ENCODE measurements at places on chromosomes 11 and 22.

- DNase-seq, result no peak
These were observed 82.4 kb downstream of the ME3 start for GRCh38 chr11:86589856-86590589.

DNA sequence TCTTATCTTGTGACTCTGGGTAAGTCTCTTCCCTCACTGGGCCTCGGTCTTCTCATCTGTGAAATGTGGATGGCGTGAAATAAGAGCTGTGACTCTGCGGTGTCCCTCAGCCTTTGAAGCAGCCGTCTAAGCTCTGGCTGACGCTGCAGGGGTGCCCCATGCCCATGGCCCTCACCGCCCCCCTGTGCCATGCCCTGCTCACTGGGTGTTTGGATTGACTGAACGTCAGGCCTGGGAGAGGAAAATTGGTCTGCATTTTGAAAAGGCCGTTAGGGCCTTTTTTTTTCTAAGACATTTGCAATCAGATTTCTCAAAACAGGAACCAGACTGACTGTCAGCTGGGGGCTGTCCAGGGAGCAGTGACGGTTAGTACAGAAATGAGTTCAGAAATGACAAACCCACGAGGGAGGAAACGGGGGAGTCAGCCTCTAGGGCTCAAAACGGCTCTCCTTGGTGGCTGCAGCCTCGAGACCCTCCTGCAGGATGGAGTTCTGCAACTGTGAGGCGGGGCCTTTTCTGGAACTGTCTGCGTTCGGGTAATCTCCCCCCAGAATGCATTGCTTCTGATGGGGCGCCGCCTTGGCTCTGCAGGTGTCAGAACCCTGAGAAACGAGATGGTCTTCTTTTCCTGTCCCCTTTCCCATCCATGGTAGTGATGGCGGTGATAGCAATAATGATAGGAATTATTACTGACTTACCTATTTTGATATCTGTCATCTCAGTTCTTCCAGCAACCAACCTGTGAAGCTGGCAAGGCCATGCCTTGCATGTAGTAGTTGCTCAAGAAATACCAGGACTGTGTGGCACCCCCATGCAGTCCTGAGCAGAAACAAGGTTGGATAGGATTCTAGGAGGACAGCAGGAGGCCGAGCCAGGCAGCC, 2.0 kb downstream of the GRK2 start:
- no peak for DNase-seq

GRCh38 chr11:76553554-76554476, 109.0 kb downstream of the EMSY start:
- DNase-seq, result no peak

DNA sequence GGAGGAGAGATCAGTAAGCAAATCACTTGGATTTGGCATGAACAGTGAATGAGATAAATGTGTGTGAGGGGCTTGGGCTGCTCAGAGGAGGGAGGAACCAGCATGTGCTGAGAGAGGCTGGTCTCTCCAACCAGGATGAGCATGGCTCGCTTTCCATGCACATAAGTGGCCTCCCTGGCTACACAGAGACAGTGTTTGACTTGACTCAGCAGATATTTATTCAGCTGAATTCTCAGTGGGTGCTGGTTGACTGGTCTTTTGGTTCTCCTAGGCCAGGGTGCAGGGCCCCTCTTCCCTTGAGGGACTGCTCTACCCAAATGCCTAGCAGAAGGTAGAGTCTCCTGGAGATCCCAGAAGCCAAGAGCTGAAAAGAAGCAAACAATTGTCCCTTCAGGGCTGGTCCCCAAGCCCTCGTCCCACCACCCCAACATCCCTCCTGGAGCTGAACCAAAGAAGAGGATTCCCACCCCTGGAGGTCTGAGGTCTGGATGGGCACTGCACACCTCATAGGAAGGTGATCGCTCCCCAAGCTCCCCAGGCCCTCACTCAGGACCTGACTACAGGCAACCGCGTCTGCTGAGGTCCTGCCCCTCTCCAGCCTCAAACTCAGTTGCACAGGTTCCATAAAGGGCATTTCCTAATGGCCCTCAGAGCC, 3.3 kb upstream of the TRIM29 start:
- DNase-seq, result no peak

DNA sequence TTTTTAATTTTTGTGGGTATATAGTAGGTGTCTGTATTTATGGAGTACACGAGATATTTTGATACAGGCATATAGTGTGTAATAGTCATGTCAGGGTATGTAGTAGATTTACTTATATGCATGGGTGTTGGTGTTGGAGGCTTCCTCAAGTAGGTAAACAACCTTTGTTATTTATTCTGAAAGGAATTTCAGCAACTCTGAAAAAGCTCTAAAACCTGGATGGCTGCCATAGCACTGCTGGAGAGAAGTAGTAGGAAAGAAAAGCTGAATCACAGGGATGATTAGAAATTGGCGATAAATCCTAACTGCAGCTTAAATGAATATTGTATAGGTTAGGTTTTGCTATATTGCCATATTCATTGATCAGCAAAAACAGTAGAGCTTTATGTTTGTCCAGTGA, 44.4 kb upstream of the ST14 start:
- DNase-seq, result no peak

- DNase-seq, result no peak
These were observed 913 bp downstream of the ZNHIT2 start for GRCh38 chr11:65116370-65117205.

GRCh38 chr11:13347901-13348300, 70.3 kb downstream of the BMAL1 start:
- no peak for DNase-seq

DNA sequence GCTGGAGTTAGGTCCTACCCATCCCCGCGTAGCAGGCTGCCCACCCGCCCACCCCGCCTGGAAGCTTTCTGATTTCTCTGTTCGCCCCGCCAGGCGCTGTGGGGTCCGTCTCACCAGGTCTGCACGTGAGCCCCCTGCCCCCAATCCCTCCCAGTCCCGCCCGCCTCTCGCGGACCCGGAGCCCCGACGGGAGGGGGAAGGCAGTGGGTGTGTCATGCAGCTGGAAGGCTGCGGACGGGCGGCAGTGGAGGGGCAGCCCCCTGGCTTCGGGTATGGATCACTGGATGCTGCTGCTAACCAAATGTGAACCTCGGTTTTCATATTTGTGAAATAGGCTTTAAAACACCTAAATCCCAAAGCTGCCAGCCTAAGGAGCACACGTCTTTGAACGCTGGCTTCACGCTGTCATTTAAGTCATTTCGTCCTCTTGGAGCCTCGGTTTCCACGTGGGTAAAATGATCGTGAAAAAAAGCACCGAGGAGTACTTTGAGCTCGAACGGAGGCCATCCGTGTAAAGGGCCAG, 568 bp upstream of the BIK start:
- no peak for DNase-seq

DNA sequence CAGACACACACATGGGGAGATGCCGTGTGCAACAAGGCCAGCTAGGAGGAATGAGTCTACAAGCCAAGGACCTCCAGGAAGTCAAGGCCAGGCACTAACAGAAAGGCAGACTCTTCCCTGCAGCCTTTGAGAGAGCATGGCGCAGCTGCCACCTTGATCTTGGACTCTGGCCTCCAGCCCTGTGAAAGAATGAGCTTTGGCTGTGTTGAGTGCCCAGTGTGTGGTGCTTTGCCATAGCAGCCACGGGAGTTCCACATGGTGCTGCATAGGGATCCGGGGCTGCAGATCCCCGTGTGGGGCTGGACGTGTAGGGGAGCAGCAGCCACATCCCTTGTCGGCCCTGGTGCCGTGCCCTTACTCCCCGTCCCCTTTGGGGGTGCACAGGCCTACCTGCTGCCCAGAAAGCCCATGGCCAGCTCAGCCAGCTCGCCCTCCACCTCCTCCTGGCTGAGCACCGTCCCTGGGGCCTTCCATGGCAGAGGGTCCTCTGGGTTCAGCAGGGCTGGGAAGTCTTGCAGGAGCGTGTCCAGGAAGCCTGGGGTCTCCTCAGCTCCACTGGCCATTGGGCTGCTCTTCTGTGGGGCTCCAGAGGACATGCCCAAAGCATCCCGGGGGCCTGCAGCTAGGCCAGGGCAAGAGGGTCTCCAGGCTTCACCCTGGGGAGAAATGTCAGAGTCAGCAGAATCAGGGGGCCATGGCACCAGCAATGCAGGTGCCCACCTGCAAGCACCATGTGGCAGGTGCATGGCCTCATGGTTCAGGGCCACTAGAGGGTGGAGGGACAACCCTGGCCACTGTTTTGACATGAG, 7.0 kb downstream of the PPM1F start:
- no peak for DNase-seq

GRCh38 chr11:88173956-88174355, 1.3 kb downstream of the RAB38 start:
- DNase-seq, result no peak

GRCh38 chr22:23823331-23823791, 15.4 kb downstream of the DERL3 start:
- peak; percentile 10 for DNase-seq

DNA sequence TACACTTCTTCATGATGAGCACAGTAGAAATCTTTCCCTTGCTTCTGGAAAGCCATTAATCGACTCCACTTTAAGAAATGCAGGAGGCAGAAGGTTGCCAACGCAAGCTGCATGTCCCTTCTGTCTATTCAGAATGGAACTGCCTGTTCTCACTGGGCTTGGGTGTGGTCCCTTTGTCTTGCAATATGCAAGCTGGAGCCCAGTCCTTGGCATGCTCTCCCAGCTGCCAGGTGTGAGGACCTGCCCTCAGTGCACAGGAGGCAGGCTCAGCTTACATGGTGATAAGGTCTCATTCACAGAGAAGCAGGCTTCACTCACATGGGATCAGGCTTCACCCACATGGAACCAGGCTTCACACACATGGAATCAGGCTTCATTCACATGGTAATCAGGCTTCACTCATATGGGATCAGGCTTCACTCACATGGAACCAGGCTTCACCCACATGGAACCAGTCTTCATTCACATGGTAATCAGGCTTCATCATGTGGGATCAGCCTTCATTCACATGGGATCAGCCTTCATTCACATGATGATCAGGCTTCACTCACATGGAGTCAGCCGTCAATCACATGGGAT, 59.2 kb upstream of the USP47 start:
- no peak for DNase-seq

GRCh38 chr22:19819911-19820879, 34.5 kb downstream of the GNB1L start:
- DNase-seq, result no peak

- DNase-seq, result no peak
These were observed 53.1 kb downstream of the THAP12 start for GRCh38 chr11:76327756-76328388.

DNA sequence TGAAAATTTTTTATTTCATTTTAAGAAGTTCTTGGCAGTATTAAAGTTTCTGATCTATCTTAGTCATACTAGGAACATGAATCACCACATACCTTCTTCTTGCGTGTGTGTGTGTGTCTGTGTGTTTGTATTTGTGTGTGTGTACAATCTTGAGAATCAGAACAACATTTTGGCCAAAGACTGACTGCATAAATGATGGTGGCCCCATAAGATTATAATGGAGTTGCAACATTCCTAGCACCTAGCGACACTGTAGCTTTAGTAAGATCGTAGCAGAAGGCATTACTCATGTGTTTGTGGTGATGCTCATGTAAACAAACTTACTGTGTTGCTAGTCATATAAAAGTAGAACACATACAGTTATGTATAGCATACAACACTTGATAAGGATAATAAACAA, 205.4 kb downstream of the FAM76B start:
- no peak for DNase-seq

DNA sequence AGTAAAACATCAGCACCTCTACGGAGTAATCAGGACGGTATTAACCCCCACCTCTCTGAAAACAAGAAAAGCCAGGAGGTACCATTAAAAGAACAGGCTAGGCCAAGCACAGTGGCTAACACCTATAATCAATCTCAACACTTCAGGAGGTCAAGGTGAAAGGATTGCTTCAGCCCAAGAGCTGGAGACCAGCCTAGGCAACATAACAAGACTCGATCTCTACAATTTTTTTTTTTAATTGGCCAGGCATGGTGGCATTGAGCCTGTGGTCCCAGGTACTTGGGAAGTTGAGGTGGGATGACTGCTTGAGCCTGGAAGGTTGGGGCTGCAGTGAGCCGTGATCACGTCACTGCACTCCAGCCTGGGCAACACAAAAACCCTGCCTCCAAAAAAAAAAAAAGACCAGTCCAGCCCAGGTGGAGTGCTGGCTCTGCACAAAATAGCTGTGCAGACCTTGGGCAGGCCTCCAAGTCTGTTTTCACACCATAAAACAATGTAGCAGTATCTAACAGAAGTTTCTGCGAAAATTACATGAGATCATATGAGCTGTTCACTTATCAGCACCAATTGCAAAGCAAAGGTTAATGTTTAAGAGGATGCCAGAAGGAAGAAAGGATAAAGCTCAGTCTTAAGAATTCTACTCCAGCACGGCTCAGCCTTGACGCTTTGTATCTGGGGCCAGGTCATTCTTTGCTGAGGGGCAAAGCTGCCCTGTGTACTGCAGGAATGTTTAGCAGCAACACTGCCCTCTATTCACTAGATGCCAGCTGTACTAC, 14.8 kb downstream of the CHKA start:
- no peak for DNase-seq

DNA sequence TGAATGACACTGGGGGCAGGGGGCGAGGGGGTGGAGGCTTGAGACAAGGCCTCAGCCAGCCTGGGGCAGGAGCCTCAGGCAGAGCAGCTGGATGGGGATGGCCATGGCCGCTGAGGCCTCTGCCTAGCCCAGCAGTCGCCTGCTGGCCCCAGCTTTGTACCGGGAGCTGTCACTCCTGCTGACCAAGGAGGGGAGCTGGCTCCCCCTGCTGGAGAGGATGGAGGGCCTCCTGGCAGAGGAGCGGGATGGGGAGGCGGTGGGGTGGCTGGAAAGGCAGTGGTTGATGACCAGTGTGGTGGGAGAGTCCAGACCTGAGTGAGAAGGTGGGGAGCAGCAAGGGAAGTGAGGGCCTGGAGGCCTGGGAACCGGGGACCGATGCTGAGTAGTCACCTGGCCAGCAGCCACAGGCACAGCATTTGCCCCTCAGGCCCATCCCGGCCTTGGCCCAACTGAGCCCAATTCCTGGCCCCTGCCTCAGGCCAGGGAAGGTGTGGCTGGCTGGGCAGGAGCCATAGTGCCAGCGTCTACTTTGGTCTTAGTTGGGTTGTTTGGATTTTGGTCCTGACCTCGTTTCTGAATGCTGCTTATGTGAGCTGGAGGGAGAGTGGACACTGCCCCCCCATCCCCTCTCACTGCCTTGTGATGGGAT, 6.0 kb upstream of the SUSD2 start:
- DNase-seq, result peak; percentile 82

DNA sequence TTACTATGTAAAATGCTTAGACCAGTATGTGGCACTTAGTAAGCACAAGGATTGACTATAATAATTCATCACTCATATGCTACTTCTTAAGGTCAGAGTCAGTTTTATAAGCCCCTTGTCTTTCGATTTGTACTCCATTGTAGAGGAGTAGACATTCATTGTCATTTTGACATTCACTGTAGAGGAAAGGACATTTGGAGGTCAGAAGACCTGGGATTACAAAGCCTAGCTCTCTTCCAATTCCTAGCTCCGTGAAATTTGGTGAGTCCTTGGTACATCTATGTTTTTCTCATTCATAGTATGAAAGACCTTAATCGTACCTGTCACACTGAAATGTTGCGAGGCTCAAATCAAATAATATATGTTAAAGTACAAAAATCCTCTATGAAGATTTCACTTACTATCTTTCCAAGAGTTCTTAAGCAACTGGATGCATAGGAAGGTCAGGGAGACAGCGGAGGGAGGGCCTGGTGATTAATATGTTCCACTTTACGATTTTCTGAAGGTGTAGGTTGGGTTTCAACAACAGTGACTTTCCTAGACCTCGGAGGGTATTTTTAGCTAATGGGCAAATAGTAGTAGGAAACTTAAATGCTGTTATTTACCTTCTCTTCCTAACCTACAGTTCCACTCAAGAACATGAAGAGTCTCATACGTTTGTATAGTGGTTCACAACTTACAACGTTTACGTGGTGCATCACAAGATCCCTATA, 1.4 kb upstream of the EMSY start:
- DNase-seq, result no peak
